T1000 (cell line): ENCODE measurements at places on chromosomes 11 and 22.

DNA sequence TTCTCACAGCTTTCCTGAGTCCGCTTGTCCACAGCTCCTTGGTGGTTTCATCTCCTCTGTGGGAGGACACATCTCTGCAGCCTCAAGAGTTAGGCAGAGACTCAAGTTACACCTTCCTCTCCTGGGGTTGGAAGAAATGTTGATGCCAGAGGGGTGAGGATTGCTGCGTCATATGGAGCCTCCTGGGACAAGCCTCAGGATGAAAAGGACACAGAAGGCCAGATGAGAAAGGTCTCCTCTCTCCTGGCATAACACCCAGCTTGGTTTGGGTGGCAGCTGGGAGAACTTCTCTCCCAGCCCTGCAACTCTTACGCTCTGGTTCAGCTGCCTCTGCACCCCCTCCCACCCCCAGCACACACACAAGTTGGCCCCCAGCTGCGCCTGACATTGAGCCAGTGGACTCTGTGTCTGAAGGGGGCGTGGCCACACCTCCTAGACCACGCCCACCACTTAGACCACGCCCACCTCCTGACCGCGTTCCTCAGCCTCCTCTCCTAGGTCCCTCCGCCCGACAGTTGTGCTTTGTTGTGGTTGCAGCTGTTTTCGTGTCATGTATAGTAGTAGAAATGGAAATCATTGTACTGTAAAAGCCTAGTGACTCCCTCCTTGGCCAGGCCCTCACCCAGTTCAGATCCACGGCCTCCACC is 11.7 kb downstream of the RASD2 start:
- no peak for DNase-seq

DNA sequence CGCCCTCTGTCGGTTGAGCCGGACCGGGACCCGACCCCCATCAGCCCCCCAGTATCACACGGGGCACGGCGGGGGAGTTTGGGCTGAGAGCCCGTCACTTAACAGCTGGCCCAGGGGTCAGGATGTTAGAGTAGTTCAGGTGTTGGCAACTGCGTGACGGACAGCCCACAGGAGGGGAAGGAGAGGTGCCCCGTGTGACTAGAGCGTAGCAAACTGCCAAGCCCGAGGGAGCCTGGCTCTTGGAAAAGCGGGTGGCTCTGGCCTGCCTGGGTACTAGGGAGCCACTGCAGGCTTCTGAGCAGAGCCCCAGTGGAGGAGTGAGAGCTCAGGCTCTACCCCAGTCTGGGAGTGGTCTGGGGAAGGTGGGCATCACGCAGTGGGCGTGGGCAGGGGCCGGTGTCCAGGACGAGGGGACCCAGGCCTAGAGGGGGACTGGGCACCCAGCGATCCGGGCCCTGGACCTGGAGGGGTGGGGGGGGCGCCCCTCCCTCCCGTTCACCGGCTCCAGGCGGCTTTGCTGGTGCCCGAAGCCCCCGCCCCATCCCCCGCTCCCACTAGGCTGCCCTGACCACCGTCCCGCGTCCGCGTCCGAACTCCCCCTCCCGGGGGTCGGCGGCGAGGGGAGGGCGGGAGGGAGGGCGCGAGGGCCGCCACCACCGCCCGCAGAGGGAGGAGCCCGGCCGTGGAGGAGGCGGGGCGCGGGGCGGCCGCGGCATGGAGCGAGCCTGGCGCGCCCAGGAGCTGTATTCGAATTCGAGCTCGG is 24.4 kb downstream of the SHANK3 start:
- no peak for DNase-seq

- DNase-seq: no peak
Measured at GRCh38 chr11:45933846-45934579, 11.6 kb downstream of the LARGE2 start.

DNA sequence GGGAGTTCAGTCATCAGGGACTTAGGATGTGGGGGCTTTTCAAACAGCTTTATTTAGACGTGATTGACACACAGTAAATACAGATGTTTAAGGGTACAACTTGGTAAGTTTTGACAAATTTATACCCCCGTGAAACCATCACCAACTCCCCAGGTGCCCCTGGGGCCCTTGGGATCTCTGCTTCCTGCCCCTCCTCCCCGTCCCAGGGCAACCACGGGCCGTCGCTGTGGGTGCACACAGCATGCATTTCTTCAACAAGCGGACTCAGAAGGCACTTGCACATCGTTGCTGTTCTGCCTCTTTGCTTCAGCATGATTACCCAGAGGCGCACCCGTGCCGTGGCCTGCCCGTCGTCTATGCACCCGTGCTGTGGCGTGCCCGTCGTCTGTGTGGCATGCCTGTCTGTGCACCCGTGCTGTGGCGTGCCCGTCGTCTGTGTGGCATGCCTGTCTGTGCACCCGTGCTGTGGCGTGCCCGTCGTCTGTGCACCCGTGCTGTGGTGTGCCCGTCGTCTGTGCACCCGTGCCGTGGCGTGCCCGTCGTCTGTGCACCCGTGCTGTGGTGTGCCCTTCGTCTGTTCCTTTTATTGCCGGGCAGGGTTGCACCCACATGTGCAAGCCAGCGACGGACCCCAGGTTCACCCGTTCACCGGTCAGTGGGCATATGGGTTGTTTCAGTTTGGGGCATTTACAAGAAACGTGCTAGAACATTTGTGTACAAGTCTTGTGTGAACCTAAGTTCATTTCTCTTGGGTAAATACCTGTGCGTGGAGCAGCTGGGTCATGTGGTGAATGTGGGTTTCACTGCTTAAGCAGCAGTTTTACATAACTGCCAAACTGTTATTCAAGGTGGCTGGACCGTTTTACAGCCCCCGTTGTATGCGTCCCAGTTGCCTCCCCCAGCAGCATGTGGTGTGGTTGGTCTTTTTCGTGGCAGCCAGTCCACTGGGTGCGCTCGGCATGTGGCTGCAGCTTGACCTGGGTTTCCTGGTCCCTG is 8.3 kb downstream of the CD81 start:
- DNase-seq: no peak

GRCh38 chr11:59560290-59560701 is 49.0 kb downstream of the OR4D9 start:
- peak; percentile 74 for DNase-seq

DNA sequence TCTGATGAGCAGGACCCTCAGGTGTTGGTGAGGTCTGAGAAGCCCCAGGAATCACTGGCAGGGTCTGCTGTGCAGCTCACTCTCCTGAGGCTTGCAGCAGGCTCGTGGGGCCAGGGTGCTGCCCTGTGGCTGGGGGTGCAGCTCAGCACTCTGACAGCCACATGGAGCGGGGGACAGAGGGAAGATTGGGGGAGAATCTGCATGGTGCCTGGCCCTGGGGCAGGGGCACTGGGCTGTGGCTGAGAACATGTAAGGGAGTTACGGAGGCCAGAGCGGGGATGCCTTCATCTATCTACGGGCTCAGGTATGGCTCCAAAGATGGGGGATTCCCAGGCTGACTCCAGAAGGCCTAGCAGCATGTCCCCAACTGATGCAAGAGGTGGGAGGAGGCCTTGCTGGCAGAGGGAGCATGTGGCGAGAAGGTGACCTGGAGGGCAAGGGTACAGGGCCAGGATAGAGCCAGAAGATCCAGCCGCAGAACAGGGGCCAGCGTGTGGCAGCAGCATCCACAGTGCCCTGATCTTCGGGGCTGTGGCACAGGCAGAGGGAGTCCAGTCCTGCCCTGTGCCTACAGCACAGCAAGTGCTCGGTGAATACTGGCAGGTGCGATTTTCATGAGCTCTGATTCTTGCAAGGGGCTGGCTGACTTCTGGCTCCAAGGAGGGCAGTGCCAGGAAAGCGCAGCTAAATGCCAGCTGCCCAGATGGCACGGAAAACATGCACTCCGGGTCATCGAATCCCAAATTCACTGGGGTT is 184.7 kb downstream of the CTTN start:
- no peak for DNase-seq
